ENCODE measurements at places on chromosomes 2 and 18.

- no peak for DNase-seq
These were observed 14.5 kb downstream of the SH3RF3 start for GRCh38 chr2:109143214-109144187.

GRCh38 chr18:26710470-26711096, 154.9 kb downstream of the AQP4 start:
- DNase-seq: peak; percentile 41

DNA sequence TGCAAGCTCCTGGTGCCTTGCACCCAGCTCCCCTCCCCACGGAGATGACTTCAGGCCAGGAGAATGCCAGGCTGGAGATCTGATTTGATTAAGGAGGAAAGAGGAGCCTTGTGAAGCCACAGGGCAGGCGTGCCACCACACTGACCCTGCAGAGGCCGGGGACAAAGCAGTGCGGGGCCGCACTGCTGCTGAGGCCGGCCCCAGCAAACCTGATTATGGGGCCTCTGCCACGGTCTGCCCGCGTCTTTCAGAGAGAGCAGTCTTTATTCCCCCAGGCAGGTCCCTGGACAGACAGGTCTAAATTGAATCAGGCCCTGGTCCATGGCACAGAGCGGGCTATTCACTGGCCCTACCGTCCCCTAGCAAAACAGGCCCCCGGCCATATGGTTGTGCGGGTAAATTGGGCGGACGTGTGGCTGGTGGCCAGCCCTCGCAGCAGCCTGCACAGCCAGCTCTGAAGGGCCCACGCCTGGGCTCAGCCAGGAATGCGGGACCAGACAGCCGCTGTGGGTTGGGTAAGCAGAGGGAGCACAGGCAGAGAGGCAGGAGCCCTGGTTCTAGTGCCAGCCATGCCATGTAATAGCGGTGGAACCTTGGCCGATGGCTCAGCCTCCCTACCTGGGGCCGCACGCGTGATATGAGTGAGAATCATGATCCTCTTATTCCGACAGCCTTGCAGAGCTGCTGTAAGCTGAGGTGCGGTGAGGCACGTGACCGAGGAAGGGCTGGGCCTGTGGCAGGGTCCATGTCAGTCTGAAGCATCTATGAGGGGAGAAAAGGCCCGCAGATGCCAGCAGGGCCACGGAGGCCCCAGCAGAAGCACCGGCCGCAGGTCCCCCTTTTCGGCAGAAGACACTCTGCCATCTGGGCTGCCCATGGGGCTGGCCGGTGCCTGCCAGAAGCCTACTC, 97.3 kb upstream of the MYCN start:
- DNase-seq: no peak

DNA sequence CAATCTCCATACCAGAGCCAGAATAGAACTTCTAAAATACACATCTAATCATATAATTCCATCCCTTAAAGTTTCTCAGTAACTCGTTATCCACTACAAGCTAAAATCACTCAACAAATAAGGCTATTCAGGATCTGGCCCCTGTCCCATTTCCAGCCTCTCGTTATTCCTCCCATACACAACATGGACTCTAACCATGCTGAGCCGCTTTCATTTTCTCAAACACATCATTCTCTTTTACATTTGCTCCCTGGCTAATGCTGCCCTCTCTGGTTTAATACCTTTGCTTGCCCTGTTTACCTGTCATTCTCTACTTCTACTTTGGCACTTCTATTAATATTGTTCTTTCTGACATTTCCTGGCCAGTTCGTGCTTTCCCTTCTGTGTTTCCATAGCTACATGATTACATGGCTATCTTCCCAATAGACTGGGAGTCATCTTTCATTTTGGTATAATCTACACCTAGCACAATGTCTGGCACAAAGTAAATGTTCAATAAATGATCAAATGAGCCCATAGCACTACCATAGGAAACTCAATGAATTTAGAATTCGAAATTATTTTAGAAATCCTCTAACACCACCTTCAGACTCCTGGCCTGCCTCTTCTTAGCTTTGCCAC, 163.6 kb upstream of the VRK2 start:
- no peak for DNase-seq

GRCh38 chr2:30039101-30039500, 107.7 kb upstream of the YPEL5 start:
- DNase-seq: no peak

GRCh38 chr18:69447886-69448285, 47.2 kb downstream of the DOK6 start:
- no peak for DNase-seq

DNA sequence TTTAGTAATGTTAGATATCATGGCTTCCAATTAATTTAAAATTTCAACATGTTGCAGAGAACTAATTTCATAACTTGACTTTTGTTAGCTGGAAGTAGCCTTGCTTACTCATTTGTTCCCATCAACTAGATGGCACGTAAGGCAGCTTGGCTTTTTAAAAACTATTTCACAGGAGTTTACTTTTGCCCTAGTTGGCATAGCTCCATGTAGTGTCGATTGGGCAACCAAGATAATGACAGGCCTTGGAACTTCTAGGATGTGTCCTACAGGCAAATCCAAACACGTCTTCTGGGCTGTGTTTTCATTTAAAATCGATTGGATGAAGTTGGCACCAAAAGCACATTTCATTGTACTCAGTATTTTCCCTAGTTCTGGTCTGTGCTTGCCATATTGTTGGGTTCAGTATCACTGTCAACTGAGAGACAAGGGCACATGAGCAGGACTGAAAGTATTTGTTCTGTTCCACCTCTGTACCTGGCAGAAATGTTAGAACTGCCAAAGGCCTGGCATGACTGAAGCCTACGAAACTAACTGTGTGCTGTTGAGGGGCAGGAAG, 29.4 kb downstream of the HADHB start:
- DNase-seq: peak; percentile 70

DNA sequence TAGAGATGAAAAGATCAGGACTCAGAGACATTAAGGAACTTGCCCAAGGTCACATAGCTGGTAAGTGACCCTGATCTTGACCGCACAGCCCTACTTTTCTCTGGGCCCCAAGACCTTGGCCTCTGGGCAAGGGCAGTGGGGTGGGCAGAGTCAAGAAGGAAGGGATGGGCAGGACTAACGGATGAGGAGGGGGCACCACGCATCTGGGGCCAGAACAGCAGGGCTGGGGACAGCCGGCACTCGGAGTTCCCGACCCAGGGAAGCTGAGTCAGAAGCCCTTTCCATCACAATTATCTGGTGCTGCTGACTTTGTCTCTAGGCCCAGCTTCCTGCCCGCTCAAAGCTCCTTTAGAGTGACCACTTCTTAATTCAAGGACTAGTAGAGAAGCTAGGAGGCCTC, 14.4 kb downstream of the CFAP65 start:
- DNase-seq: no peak

DNA sequence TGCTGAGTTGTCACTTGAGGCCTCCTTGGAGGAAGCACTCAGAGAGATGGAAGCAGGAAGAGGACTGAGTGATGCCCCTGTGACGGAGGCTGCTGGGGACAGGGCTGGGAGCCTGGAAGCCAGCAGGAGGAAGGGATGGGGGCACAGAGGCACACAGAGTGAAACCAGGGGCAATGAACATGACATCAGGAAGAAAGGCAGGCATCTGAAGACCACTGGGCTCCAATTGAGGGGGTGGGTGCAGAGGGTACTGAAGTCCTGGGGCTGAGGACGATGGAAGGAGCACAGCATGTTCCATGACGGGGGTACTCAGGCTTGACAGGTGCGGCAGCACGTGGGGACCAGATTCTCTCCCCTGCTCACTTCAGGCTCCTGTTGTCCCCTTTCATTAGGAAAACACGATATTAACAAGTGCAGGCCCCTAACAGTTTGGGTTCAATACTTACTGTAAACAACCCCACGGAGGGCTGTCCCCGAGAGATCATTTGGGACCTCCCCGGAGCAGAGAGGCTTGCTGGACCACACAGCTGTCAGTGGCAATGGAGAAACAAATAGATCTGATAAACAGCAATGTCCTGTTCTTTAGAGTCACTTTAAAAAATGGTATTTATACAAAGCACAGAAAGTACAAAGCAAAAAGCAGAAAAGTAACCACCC, 8.7 kb downstream of the INPP5D start:
- no peak for DNase-seq

DNA sequence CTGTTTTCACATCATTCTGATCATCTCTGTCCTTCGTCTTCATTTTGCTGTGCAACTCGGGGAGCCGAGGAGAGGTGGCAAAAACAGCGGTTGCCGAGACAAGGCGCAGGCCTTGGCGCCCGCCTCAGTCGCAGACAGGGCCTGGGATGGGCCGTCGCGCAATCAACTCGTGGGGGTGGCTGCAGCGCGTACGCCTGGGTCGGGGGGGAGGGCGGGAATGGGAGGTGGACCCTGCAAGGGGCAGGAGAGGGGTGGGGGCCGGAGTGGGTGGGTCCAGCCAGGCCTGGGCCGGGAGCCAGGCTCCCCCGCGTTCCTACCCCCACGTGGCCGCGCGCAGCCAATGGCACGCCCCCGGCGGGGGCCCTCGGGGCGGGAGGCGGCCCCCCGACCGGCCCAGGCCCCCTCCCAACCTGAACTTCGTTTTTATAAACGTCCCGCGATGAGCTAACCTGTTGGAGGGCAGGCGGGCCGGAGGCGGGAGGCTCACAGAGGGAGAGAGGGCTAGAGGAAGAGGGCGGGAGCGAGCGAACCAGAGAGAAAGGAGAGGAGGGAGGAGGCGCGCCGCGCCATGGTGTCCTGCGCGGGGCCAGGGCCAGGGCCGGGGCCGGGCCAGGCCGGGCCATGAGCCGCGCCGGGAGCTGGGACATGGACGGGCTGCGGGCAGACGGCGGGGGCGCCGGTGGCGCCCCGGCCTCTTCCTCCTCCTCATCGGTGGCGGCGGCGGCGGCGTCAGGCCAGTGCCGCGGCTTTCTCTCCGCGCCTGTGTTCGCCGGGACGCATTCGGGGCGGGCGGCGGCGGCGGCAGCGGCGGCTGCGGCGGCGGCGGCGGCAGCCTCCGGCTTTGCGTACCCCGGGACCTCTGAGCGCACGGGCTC, at the start of gene HOXD13:
TSS of gene HOXD13 (plus strand) at position 452 of the 875 bp plus-strand sequence. CDS start at position 622, 170 bp downstream.
- DNase-seq: no peak

GRCh38 chr2:73532381-73532780, 109.8 kb downstream of the NAT8 start:
- DNase-seq: no peak
